ENCODE measurements at places on chromosomes 5 and 9.

GRCh38 chr5:156685481-156685880 lies 164.6 kb upstream of the PPP1R2B start:
- H3K4me3 ChIP-seq, result no peak overlapping the region
- no peak for DNase-seq
- no peaks in the 10 kb centered on the region for H3K4me1 ChIP-seq
- H3K36me3 ChIP-seq, result no peaks in the 10 kb centered on the region

- H3K4me3 ChIP-seq, result no peak overlapping the region
- H3K36me3 ChIP-seq, result no peaks in the 10 kb centered on the region
- H3K4me1 ChIP-seq, result peaks cover 7% of the 10 kb centered on the region
Measured at GRCh38 chr5:159825551-159826051, 90.7 kb upstream of the ADRA1B start.

- H3K36me3 ChIP-seq, result no peaks in the 10 kb centered on the region
- no peaks in the 10 kb centered on the region for H3K4me1 ChIP-seq
- no peak for DNase-seq
Measured at GRCh38 chr9:2362150-2362549, 259.4 kb upstream of the VLDLR start.

GRCh38 chr5:159051421-159052282 lies 48.1 kb downstream of the EBF1 start:
- no peaks in the 10 kb centered on the region for H3K4me1 ChIP-seq
- peaks cover 64% of the 10 kb centered on the region for H3K27me3 ChIP-seq
- no peaks in the 10 kb centered on the region for H3K36me3 ChIP-seq
- no peak for DNase-seq

DNA sequence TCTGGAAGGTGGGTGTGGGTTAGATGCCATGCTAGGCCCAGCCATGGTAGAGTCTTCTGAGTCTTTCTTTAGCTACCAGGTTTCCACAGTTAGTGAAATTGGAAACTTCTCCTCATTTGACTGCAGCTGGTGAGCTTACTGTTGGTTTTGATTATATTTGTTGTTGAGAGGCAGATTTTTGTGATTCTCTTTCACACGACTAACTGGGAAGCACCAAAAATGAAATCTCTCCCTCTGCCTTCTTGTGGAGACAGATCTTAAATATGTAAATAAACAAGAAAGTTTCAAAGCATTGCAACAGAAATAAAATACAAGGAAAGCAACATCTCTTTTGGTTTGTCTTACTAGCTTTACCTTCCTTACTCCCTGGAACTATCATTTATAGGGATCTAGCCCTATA lies 122.2 kb downstream of the CEMIP2 start:
- no peak for DNase-seq
- H3K27ac ChIP-seq, result no peak overlapping the region
- peak overlapping the region; percentile 15 for H3K4me3 ChIP-seq
- peaks cover 4% of the 10 kb centered on the region for H3K27me3 ChIP-seq
- peaks cover 9% of the 10 kb centered on the region for H3K36me3 ChIP-seq
- peaks cover 55% of the 10 kb centered on the region for H3K4me1 ChIP-seq

- no peaks in the 10 kb centered on the region for H3K36me3 ChIP-seq
- H3K27me3 ChIP-seq, result peaks cover 43% of the 10 kb centered on the region
- peak overlapping the region; percentile 3 for H3K4me3 ChIP-seq
- peak; percentile 6 for DNase-seq
- H3K27ac ChIP-seq, result no peak overlapping the region
- H3K4me1 ChIP-seq, result peaks cover 18% of the 10 kb centered on the region
Measured at GRCh38 chr9:21381448-21382339, 3.5 kb downstream of the IFNA2 start.

DNA sequence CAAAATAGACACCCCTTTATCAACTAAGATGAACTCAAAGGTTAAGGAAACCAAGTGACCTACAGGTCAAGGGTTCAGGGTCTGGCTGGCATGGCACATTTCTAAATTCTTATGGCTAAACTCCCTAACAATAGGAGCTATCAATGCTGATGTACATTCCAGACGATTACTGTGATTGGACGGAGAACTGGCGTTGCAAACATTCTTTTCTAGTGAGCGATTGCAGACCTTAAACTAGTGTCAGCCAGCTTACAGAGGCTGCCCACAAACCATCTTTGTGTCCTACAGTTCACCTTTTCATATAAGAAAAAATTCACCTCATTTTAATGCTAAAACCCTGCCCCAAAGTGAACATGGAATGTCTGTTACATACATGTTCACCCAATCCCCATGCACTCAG lies 382.9 kb downstream of the MAT2B start:
- no peaks in the 10 kb centered on the region for H3K36me3 ChIP-seq
- H3K4me1 ChIP-seq, result no peaks in the 10 kb centered on the region
- no peaks in the 10 kb centered on the region for H3K27me3 ChIP-seq

DNA sequence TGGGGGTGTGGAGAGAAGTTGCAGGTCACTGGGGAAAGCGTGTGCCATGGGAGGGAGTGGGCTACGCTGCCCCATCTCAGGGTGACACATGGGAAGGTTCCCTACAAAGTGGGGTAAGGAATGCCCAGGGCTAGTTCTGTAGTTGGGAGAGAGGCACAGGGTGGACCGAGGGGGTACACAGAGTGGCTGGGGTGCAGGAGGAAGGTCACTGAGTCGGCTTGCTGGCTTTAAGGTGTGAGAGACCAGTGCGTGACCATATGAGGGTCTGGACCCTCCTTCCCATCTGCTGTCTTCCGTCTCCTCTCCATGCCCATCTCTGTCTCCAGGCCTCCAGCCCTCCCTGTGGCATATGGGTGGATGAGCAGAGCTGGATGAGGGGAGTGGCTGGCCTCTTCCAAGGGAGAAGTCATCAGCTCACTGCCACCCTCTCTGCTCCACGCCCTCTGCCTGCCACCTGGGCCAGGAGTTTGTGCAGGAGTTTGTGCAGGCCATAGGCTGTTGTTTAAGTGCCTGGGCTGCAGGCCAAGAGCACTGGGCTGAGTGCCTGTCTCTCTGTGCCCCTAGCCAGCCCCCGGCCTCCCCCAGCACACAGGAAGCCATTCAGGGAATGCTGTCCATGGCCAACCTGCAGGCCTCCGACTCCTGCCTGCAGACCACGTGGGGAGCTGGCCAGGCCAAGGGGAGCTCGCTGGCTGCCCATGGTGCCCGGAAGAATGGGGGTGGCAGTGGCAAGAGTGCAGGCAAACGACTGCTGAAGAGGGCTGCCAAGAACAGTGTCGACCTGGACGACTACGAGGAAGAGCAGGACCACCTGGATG lies 96.8 kb downstream of the PHF2 start:
- H3K36me3 ChIP-seq, result peaks cover 8% of the 10 kb centered on the region
- no peaks in the 10 kb centered on the region for H3K4me1 ChIP-seq
- H3K4me3 ChIP-seq, result no peak overlapping the region
- H3K27ac ChIP-seq, result no peak overlapping the region
- DNase-seq, result no peak

Measured in activated T-helper 1 cell treated with anti-CD3 and anti-CD28 coated beads, Interleukin-12 subunit alpha, Interleukin-12 subunit beta, Interleukin-2, Interleukin-4 antibody, amounts not matched to agents 30 ng/mL and 10 ng/mL and 1 ng/mL, durations not matched to agents 14 hours and 24 hours and 36 hours (primary cell).